ENCODE measurements at places on chromosomes 7 and 10. TPM values are rescaled to one million over a fixed set of nuclear protein-coding genes. Genes with fewer than 3 reads are reported as not detected.

Gene SLIT1
- 0.71 TPM for total RNA-seq

Gene RBP3
- not detected for total RNA-seq

- DNase-seq, result no peak
- H3K27me3 ChIP-seq, result no peaks in the 10 kb centered on the region
- H3K4me1 ChIP-seq, result no peaks in the 10 kb centered on the region
- H3K27ac ChIP-seq, result no peak overlapping the region
- no peaks in the 10 kb centered on the region for H3K36me3 ChIP-seq
These were observed 376.1 kb upstream of the CHRM2 start for GRCh38 chr7:136492366-136492765.

Gene GIMAP6
- 93.3 TPM for total RNA-seq

- no peak for DNase-seq
- H3K36me3 ChIP-seq, result no peaks in the 10 kb centered on the region
- H3K4me1 ChIP-seq, result no peaks in the 10 kb centered on the region
- no peak overlapping the region for H3K4me3 ChIP-seq
- no peak overlapping the region for H3K27ac ChIP-seq
These were observed 35.1 kb downstream of the SDK1 start for GRCh38 chr7:3336042-3336665.

GRCh38 chr7:70595370-70595754 lies 536.6 kb upstream of the GALNT17 start:
- peaks cover 36% of the 10 kb centered on the region for H3K27me3 ChIP-seq
- no peaks in the 10 kb centered on the region for H3K36me3 ChIP-seq
- peaks cover 4% of the 10 kb centered on the region for H3K4me1 ChIP-seq
- no peak overlapping the region for H3K27ac ChIP-seq
- DNase-seq, result no peak
- H3K4me3 ChIP-seq, result peak overlapping the region; percentile 53

- H3K36me3 ChIP-seq, result no peaks in the 10 kb centered on the region
- no peak for DNase-seq
- no peak overlapping the region for H3K27ac ChIP-seq
- H3K27me3 ChIP-seq, result peaks cover 13% of the 10 kb centered on the region
These were observed 16.6 kb upstream of the GNA12 start for GRCh38 chr7:2860627-2861133.

Gene LIPK
- total RNA-seq, result not detected

Gene ZNF503
- not detected for total RNA-seq

Gene TMEM236
- not detected for total RNA-seq

DNA sequence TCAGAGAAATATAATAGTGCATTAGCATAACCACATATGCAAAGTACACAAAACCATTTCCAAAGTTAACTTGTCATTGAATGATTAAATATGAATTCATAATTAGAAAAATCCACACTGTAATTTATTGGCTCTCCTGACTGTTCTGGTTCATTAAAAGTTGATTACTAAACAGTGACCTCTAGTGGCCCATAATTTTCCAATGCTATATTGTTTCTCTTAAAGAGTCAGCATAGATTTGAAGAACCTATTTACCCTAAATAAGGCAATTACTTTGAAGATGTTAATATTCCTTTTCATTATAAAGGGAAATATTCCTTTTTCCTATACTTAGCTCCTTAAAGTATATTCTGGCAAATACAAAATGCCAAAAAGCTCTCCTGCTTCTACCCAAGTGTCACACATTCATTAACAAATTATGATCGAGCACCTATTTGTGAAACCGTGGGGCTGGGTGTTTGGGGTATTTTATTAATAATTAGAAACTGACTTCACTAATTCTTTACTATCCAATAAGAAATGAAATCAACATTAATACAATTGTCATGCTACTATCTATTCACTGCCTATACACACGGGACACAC lies 86.2 kb downstream of the HIBADH start:
- no peaks in the 10 kb centered on the region for H3K4me1 ChIP-seq
- H3K27ac ChIP-seq, result no peak overlapping the region
- no peak overlapping the region for H3K4me3 ChIP-seq
- no peaks in the 10 kb centered on the region for H3K36me3 ChIP-seq
- no peaks in the 10 kb centered on the region for H3K27me3 ChIP-seq

Gene HABP2
- total RNA-seq, result not detected

- H3K36me3 ChIP-seq, result no peaks in the 10 kb centered on the region
- H3K27me3 ChIP-seq, result peaks cover 11% of the 10 kb centered on the region
- H3K4me3 ChIP-seq, result no peak overlapping the region
- DNase-seq, result no peak
These were observed 25.9 kb upstream of the CDK13 start for GRCh38 chr7:39924122-39924521.

Gene DNAH11
- total RNA-seq, result 2.3 TPM

- DNase-seq, result no peak
- peaks cover 4% of the 10 kb centered on the region for H3K27me3 ChIP-seq
- H3K4me1 ChIP-seq, result no peaks in the 10 kb centered on the region
- H3K27ac ChIP-seq, result no peak overlapping the region
These were observed 55.0 kb downstream of the PKD1L1 start for GRCh38 chr7:47893238-47893637.
